ENCODE measurements at places on chromosomes 7 and 10.

DNA sequence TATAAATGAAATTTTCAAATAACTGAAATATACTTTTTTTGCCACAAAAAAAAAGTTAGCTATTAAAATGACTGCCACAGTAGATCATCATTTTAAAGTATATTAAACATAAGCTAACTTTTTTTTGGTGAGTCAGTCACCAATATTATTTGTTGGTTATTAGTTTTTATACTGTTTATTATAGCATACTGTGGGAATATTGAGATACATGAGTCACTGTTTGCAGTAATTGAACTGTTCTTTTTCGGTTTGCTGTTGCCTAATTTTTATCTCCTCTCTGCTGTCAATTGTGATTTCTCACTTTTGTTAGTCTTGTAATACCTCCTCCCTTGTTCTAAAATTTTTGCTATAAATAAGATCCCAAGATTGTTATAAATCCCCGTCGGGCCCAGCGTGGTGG, 45.7 kb downstream of the BTAF1 start:
- no peak for DNase-seq

DNA sequence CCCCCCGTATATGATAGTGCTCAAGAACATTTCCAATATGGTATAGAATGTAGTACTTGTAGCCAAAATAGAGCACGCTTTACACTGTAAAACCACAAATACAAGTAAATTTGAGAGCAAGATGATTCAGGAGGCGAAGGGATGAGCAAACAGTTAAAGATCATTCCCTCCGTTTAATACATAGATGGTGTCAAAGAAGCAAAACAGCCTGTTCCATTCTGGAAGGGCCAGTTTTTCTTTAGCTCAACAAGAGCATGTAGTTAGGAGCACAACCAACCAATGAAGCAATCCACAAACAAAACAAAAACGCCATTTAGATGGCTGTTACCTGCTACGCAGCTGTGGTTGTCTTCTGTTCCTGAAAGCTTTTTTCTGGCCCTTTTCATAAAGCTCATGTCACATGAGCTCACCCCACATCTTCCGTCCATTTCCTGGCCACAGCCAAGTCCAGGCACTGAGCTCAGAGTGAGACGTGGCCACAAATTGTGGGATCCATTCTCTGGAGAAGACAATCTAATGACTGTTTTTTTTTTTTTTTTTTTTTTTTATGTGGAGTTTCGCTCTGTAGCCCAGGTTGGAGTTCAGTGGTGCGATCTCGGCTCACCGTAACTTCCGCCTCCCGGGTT, 185.6 kb downstream of the FANK1 start:
- DNase-seq, result no peak

- no peak for DNase-seq
Measured at GRCh38 chr10:6987536-6987945, 407.5 kb upstream of the PRKCQ start.

DNA sequence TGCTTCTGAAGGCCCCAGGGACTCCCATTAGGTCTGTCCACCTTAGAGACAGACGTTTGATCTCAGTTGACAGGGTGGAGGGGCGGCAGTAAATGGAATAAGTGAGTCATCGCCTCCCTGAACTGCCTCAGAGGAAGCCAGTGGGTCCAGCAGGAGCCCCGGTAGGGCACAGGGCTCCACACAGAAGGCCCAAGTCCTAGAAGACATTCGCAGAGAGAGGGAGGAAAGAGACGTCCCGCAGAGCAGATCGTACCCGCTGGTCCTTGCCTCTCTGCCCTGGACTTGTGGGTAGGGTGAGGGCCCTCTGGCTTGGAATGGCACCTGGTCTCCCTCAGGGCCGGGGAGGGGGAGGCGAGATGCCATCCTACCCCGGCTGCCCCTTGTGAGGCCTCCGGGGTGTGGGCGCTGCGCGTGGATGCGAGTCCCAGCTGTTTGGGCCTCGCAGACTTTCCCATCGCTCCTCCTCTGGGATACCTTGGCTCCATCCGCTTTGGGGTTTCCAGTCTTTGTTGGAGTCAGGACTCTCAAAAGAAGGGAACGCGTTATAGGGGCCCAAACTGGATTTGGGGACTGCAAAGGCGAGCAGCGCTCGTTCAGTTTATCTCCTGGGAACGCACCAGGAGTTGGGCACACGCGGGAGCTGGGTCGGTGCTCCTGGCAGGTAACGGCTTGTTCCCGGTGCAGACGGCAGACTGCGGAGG, 5.1 kb downstream of the TLX1 start:
- DNase-seq, result no peak

DNA sequence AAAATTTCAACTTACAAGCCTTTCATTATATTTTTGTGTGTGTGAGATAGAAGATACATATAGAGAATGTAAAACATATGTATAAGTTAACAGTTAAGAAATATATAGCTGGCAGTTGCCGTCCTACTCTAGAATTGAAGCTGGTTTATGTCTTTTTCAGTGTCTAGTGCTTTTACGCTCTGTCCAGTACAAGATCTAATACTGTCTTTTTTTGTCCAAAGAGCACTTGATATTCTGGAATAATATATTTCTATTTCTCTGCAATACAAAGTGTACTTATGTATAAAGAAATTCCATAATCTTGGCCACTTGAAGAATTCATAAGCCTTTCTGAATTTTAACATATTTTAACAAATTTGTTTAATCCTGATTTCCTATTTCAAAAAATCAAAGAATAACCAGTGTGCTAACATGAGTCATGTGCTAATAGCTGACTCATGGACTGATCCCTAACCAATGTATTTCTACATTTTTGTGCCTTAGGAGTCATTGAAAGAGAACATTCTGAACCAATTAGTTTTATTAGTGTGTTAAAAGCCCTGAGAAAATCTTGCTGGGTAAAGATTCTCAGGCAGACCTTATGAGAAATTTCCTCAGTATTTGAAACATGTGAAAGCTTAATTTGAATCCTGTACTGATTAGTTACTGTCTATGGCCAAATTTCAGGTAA, 73.2 kb upstream of the CCAR1 start:
- no peak for DNase-seq

DNA sequence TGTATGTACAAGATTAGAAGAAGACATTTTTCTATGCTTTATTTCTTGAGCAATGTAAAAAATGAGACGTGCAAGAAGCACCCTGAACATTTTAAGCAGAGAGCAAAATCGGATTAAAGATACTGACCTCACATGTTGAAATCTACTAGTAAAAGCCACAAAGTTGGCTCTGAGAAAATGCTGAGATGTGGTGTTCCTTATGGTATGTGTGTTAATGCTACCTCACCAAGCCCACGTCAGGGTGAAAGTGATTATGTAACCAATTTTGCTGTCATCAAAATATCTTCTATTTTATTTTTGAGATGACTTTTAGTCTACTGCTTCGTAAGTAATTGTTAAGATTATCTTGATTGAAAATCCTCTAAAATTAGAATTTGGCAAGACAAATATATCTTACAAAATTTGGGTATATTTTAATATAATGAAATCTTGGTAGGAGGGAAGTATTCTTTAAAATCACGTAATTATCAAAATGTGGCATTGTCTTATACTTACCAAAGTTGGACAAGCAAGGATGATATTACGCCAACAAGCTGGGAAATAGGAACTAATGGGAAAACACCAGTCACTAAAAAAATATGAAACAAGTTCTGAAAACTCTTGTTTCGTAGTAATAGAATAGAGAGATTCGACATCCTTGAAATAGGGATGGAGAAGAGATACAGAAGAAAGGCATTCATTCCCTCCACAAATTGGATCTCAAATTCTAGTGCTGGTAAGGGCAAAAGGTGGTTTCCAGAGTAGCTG, 5.8 kb downstream of the ADO start:
- no peak for DNase-seq

DNA sequence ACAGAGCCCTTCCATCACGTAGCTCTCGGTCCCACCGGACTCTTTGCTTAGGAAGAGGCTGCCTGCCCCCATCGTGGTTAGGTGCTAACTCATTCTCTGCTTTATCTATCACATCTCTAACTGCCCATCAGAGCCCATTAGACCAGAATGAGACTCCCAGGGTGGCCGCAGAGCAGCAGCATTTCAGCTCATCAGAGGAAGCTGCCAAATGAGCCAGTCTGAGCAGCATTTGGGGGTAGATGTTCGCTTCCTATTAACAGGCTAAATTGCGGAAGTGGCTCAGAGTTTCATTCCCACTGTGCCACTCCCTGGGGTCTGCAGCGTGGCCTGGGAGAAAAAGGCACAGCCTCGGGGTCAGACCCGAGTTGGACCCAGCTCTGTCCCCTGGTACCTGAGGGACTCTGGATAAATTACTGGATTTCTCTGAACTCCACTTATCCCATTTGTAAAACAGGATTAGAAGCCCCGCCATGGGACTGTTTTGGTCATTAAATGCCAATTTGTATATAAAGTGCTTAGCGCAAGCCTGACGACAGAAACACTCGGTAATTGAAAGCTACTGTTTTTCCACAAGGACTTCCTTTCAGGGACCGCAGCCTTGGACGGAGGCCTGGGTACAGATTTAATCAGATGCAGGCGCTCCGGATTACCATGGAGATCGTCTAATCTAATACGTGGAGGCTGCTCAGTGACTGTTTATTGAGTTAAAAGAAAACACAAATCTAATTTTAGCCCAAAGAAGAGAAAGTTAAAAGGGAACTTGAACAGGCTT, 73.8 kb upstream of the PRLHR start:
- no peak for DNase-seq

GRCh38 chr10:100348389-100348927, 1.4 kb downstream of the SCD start:
- DNase-seq, result no peak

- DNase-seq, result no peak
Measured at GRCh38 chr10:88920198-88920597, 32.4 kb downstream of the ACTA2 start.

DNA sequence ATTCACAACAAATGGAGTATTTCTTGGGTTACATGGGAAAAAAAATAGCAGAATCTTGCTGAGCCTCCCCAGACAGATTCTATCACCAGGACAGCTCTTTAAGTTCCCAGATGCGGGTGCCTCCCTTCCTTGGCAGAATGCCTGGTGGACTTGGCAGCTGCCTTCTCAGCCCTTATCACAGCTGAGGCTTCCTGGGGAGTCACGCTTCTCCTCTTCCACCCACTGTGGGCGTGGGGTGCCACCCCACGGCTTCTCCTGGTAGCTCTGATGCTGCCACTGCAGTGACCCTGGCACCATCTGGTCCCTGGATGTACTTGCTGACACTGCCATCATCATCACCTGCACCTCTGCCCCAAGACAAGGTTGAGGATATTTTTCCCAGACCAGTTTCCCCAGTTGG, 16.2 kb upstream of the NME8 start:
- no peak for DNase-seq

- DNase-seq, result no peak
Measured at GRCh38 chr10:71684356-71685173, 35.0 kb downstream of the C10orf105 start.

DNA sequence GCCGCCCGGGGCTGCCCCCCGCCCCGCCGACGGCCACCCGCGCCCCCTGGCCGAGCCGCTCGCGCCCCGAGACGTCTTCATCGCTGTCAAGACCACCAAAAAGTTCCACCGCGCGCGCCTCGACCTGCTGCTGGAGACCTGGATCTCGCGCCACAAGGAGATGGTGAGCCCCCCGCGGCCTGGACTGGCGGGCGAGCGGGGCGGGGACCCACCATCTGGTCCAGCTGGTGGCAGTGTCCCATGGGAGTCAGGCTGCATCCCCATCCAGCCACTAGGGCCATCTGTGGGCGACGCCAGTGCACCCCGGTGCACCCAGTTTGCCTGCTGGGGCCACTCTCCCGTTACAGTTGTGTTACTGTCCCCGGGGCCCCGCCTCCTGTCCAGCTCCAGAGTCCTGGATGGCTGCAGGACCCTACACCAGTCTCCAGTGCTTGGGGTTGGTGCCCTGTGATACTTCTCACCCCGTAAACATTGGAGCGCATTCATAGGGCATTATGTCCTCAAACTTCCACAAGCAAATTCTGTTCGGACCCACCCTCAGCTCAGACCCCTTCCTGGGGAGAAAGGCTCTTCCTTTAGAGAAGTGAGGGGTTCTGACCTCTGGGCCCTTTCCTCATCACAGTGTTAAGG, 672 bp downstream of the LFNG start:
- no peak for DNase-seq

GRCh38 chr7:149666360-149666945, 106.9 kb downstream of the ZNF467 start:
- DNase-seq, result no peak

All from activated naive CD4-positive, alpha-beta T cell (primary cell).